CD14-positive monocyte (primary cell): ENCODE measurements at places on chromosomes 5 and 9. TPM values are rescaled to one million over a fixed set of nuclear protein-coding genes. Genes with fewer than 3 reads are reported as not detected.

Gene CYLC2
- polyA plus RNA-seq: not detected in 2 replicates

Gene RORB
- not detected in 2 replicates for polyA plus RNA-seq

Gene MARVELD2
- 0.15 TPM for polyA plus RNA-seq

Gene C5orf58
- 0.46 TPM for polyA plus RNA-seq

Gene CSF1R
- 180 TPM for polyA plus RNA-seq

Gene ZDHHC11
- 0.93 and 1.8 TPM in 2 replicates for polyA plus RNA-seq

Gene SPATA31A3
- not detected in 2 replicates for polyA plus RNA-seq

Gene CTNND2
- polyA plus RNA-seq: not detected in 2 replicates
